Fibroblast of pulmonary artery (primary cell): ENCODE measurements at places on chromosomes 1 and 21.

DNA sequence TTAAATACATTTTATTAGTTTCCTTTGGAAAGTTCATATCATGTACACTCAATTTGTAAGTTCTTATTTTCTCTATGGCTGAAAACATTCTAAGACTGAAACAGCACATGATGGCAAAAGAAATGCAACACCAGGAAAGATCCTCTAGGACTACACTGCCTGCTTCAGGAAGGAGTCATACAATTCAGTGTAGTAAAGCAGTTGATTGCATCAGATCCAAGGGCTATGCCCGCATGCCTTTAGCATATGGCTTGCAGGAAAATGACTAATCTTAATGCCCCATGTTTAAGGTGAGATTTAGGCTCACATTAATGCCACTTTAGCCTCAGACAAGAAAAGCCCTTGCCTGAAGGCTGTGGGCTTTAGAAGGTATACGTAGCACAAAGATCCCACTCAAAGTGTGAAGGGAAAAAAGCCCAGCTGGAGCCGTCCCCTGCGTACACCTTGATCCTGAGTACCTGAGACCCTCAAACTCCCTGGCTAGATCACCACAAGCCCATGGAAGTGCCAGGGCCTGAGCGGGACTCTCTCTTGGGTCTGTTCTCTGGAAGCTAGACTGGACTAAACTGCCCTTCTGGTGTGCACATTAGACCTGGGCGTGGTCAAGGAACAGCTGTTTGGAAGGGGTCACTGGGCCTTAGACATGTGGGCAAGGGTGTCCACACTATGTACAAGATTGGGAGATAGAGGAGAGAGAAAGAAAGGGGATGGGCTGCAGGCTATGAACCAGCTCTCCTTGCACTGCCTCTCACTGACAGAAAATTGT is 52.9 kb downstream of the ESRRG start:
- DNase-seq = peak; percentile 6

DNA sequence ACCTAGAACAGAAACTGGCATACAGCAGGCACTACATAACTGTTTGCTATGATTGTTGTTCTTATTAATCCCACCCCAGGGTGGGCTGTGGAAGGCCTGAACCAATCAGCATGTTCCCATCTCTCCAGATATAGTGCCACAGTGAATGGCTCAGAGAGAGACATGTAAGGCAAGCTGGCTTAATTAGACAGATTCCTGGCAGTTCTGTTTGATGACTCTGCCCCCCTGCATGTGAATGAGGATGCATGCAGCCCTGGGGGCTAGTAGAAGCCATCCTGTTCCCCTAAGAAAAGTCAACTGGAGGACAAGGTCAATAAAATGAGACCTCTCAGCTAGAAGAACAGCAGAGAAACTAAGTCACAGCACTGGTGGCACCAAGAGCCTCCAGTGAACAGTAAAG is 130.3 kb downstream of the GLIS1 start:
- no peak for DNase-seq

DNA sequence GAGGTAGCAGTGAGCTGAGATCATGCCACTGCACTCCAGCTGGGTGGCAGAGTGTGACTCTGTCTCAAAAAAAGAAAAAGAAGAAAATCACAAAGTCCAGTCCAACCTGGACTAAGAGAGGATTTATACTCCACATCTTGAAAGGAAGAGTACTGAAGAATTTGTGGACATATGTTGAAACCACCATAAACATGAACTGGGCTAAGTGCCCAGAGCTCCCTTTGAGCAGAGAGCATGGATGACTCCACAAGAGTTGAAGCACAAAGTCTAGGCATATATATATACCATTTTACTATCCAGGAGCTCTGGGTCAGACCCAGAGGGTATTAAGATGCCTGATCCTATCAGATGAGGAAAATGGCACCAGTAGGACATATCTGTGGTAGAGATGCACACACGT is 86.6 kb downstream of the OMA1 start:
- DNase-seq = no peak

DNA sequence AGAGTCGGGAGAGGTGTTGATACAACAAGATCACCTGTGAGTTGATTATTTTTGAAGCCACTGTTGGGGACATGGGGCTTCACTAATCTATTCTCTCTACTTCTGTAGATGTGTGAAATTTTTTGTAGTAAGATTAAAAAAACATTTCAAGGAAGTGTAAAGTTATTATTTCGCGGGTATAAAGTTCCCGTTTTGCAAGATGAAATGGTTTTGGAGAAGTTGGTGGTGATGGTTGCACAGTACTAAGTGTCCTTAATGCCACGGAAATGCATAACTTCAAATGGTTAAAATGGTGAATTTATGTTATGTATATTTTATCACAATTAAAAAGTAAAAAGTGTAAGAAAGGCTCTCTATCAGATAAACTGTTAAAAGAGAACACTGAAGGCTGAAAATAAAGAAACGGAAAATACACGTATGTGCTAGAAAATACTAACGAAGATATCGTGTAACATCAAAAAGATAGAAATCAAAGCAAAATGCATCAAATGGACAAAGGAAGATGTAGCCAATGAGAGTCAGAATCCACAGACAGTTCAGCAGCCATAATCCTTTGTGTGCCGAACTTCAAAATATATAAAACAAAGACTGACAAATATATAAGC is 2.9 kb upstream of the ITGB2 start:
- no peak for DNase-seq

DNA sequence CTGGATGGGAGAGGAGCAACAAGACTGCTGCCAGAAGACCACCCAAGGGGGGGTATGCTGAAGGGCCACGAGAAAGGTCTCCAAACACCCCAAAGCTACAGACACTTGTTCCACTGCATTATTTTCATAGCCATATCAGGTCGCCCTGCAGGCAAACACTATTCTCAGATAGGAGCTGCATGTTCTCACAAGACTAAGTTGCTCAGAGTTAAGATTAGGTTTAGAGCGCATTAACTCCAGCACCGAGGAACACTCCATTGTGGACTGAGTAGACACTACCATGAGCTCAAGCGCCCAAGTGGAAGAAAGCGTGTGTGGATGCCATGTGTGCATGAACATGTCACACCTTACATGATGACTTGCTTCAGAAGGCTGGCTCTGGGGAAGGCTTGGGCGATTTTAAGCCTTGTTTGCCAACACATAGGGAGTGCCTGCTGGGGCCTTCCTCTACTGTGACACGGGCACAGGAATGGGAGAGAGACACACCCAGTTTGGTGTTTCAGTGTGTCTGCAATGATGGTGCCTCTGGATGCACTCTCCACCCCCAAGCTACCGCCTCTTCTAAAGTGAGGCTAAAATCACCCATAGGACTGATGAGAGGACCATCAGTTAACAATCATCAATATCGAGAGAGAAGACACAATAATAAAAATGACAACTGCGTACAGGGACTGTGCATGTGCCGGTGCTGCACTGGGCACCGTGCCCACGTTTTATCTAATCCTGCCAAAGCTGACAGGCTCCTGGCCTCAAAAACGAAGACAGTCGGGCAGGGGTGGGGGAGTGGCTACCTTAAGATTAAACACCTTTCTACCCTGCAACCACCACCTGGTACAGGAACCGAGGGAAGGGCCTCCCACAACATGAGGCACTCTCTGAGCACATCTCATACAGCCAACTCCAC is 34.9 kb downstream of the SSBP3 start:
- DNase-seq = no peak

DNA sequence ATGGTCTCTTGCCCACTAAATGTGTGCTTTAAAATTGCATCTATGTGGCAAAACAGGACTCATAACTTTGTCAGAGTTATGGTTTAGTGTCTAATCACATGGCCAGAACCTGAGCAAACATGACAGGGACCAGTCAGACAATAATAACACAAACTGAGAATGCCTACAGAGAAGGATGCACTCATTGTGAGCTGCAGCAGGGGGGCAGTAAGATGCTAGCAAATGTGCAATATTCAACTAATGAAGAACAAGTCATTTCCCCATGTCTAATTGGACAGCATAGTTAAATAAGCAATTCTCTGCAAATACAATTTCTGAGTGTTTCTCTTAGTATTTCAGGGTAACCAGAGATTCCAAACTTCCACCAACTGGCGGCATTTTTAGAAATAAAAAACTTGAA is 30.8 kb downstream of the SPAG17 start:
- DNase-seq = peak; percentile 10

DNA sequence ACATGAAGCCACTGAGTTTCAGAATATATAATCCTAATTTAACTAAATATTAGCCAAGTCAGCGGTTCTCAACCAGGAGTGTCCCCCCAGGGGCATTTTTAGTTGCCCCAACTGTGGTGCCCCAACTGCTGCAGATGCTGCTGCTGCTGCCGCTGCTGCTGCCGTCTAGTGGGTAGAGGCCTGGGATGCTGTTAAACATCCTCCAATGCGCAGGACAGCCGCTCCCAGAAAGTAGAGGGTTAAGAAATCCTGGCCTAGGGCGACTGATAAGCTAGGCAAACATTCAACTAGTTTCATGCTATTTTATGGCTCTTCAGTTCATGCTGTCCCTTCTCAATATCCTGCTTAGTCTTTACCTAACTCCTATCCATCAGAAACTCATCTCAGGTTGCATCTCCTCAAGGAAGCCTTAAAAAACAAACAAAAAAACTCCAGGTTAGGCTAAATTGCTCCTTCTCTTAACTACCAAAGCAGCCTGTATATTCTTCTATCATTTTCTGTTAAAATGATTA is 9.9 kb upstream of the DCAF6 start:
- DNase-seq = no peak

- peak; percentile 65 for DNase-seq
These were observed 73.2 kb upstream of the DNAJC6 start for GRCh38 chr1:65235867-65236805.

DNA sequence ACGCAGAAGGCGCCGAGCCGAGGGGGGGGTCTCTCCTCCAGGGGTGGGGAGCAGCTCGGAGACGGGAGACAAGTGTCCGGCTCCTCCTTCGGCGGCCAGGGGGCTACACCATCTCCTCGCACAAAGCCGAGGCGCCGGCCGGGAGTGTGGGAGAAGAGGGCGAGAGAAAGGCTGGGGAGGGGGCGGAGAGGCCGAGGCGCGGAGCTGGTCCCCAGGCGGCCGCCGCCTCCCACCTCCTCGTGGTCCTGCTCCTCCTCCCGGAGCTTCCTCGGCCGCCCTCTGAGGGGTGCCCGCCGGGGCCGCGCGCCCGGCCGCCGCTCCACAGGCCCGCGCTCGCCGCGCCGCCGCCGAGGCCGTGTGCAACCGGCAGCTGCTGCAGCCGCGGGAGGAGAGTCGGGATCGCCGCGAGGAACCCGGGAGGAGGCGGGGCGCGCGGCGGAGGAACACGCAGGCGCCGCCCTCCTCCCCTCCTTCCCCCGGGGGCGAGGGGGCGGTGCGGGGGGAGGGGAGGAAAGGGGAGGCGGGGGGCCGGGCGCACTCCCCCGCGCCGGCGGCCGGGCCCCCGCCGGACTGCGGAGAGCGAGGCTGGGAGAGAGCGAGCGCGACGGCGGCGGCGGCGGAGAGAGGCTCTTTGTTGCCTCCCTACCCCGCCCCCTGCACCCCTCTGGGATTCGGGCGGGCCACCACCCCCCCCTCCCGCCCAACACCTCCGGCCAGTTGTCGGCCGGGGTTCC is at the start of gene ENAH:
ENAH (minus strand) TSS at position 395 of the 734 bp plus-strand sequence. CDS start 433 bp downstream, outside the sequence.
- peak; percentile 85 for DNase-seq

- peak; percentile 73 for DNase-seq
These were observed 1.2 kb downstream of the FAM167B start for GRCh38 chr1:32247983-32248889.

- DNase-seq = no peak
These were observed 39.2 kb downstream of the SIPA1L2 start for GRCh38 chr1:232590744-232591082.

- DNase-seq = no peak
These were observed 4.8 kb downstream of the ARHGEF16 start for GRCh38 chr1:3459051-3459908.

DNA sequence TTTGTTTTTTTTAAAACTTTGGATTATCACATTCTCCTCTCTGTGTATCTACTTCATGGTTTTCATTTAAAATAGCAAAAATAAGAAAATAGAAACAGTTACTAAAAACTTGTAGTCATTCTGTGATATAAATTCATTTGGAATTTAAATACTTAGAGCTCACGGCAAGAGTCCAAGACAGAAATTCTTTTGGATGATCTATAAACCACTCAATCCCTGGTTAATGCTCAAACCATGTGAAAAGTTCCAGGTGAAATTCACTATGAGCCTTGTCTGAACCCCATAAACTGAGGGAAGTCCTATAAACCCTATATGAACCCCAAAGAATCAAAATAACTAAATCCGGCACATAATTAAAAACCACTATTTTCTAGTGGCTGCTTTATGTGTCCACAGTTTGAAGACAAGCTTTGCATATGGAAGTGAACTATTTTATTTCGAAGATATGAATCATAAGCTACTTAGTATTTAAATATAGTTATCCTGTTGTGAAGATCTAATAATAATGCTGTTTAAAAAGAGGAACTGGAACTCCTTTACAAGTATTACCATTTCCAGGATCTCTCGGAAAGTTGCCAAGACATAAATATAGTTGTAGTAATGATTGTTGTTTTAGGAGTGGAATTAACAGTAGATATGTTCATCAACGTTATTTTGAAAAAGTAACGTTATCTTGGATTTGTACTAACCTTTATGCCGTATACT is 163.5 kb downstream of the NFIA start:
- no peak for DNase-seq

GRCh38 chr21:42039911-42040351 is 29.8 kb upstream of the ZBTB21 start:
- peak; percentile 58 for DNase-seq

DNA sequence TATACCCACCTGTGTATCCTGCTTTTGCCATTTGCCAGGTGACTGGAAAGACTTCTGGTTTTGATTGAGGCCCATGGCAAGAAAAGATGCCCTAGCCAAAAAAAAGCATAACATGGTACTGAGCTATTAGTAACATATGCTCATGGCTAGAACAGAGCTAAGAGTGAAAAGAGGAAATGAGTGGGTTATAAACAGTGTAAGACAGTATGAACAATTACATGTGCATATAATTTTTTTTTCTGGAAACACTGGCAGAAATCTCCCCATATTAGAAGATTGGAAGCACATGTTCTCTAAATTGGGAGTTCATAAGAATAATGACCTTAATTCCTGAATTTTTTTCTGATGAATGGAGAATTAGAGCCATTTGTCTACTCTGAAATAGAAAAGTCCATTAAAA is 41.2 kb upstream of the PDC start:
- no peak for DNase-seq

DNA sequence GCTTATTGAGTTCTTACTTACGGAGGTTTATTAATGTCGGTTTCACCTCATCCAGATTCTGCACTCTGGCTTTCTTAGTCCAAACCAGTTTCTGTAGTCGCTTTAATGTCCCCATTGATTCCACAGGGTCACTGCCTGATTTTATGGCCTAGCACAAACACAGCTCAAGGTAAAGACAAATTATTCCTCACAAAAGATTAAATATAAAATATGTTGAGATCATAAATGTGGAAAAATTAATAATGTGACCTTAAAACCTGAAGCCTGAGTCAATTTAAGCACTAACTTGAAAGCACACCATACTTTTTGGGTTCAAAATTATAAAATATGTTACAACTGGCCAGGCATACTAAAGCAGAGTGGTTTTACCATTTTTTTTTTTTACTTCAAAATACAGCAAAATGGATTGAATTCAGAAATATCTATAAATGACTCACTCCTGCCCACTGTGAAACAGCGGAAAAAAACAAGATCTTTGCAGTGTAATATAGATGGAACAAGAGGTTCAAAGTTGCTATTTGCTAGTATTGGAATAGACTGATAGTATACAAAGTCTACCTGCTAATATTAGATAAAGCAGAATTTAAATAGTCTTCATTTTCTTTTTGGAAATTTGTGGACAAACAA is 37.6 kb upstream of the SAMSN1 start:
- DNase-seq = no peak

- DNase-seq = no peak
These were observed 81.1 kb downstream of the CACHD1 start for GRCh38 chr1:64550946-64551605.

- no peak for DNase-seq
These were observed 17.2 kb downstream of the NFASC start for GRCh38 chr1:204887846-204888245.

GRCh38 chr1:7535016-7535415 is 236.1 kb upstream of the VAMP3 start:
- no peak for DNase-seq
